ENCODE measurements at places on chromosomes 4 and X.

DNA sequence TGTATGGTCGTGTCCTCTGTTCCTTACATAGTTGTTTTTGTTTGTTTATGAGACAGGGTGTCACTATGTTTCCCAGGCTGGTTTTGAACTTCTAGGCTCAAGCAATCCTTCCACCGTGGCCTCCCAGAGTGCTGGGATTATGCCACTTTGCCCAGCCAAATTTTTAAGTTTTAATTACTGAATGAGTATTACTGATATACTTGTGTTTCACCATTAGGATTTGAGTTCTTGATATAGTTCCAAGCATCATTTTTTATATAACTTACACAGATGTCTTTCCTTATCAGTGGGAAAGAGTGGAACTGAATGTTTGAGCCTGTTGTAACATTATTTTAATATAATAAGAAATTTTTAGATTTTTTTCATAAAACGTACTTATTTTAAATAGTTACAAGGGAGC lies 20.4 kb downstream of the TMEM165 start:
- H3K4me1 ChIP-seq, result peaks cover 1% of the 10 kb centered on the region
- no peak overlapping the region for H3K27ac ChIP-seq
- peaks cover 4% of the 10 kb centered on the region for H3K36me3 ChIP-seq
- no peaks in the 10 kb centered on the region for H3K27me3 ChIP-seq
- DNase-seq, result no peak

DNA sequence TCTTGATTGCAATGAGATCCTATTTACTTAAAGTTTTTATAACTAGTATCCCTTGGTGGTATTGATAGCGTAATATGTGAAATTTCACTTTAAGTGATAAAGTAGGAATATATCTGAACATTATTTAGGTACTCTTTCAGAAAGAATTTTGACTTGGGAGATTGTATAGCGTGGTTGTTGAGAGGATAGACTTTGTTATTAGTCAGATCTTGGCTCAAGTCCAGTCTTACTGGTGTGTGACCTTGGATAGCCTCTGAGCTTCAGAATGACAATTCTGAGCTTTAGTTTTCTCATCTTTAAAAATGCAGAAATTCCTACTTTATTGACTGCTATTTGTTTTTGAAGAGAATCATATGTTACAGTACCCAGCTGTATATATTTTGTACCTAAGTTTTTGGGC lies 32.6 kb downstream of the DCK start:
- H3K27me3 ChIP-seq, result no peaks in the 10 kb centered on the region
- no peak overlapping the region for H3K27ac ChIP-seq
- no peaks in the 10 kb centered on the region for H3K4me1 ChIP-seq

GRCh38 chr4:97468272-97468671 lies 675.0 kb downstream of the STPG2 start:
- no peak overlapping the region for H3K27ac ChIP-seq
- no peak for DNase-seq
- H3K4me3 ChIP-seq, result no peak overlapping the region
- H3K27me3 ChIP-seq, result no peaks in the 10 kb centered on the region
- H3K4me1 ChIP-seq, result no peaks in the 10 kb centered on the region

DNA sequence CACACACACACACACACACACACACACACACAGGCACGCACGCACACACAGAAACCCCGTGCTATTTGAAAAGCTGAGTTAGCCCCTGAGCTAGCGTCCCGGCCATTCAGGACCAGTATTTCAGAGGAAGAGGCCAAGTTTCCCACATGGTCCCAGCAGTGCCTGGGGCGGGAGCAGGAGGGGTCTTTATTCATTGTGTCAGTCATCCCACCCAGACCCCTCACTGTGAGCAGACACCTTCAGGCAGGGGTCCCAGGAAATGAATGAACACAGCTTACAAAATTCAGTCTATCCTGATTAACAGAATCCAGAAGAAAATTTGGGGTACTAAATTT lies 58.1 kb downstream of the ZFYVE28 start:
- H3K27ac ChIP-seq, result no peak overlapping the region
- no peaks in the 10 kb centered on the region for H3K36me3 ChIP-seq
- H3K4me1 ChIP-seq, result no peaks in the 10 kb centered on the region
- H3K27me3 ChIP-seq, result no peaks in the 10 kb centered on the region
- DNase-seq, result no peak

DNA sequence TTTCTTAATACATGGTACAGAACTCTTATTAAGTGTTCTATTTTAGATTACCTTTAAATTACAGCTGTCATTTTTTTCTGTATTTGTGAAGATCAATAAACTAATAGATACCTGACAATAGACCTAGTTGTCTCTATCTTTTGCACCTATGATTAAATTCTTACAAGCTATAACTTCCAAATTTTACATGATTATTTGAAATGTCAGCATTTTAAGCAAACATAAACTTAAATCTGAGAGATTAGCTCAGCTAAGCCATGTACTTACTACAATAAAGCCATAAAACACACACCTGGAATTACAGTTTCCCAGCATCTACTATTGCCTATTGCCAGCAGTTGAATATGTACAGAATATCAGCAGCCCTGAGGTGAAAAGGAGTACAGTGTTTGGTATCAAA lies 118.8 kb downstream of the UGT8 start:
- no peaks in the 10 kb centered on the region for H3K27me3 ChIP-seq
- DNase-seq, result no peak
- H3K27ac ChIP-seq, result no peak overlapping the region
- no peaks in the 10 kb centered on the region for H3K36me3 ChIP-seq

- H3K4me3 ChIP-seq, result peak overlapping the region; percentile 24
- no peaks in the 10 kb centered on the region for H3K36me3 ChIP-seq
- H3K27ac ChIP-seq, result no peak overlapping the region
- H3K4me1 ChIP-seq, result no peaks in the 10 kb centered on the region
These were observed 112.2 kb downstream of the DHX15 start for GRCh38 chr4:24472161-24472510.

DNA sequence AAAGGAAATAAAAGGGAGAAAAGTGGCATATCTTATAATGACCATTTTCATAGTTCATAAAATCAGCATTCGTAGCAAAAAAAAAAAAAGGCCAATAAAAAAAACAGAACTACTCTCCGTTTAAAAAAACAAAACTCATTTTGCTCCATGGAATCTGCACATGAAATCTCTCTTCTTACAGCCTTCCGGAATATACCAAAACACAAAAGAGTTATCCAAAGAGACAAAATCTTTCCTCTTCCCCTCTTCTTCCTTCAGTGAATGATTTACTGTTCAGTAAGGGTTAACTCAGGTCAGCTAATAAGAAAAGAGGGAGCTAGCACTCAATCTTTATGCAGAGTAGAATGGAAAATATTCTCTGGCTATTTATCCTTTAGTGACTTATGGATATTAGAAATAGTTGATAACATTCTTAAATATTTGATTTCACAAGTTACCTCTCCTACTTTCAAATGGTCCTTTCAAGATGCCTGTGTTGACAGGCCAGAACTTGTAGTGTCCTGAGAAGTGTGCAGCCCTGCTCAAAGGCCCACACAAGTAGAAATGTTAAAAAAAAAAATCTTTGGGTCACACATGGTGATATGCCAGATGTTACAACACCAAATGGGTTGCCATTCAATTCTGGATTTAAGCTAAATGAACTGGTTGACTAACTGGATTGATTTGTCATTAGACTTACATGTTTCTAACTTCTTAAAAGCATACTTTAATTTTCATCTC lies 42.1 kb downstream of the PDGFC start:
- no peak overlapping the region for H3K27ac ChIP-seq
- H3K4me3 ChIP-seq, result no peak overlapping the region
- H3K36me3 ChIP-seq, result peaks cover 3% of the 10 kb centered on the region
- DNase-seq, result no peak
- no peaks in the 10 kb centered on the region for H3K27me3 ChIP-seq

DNA sequence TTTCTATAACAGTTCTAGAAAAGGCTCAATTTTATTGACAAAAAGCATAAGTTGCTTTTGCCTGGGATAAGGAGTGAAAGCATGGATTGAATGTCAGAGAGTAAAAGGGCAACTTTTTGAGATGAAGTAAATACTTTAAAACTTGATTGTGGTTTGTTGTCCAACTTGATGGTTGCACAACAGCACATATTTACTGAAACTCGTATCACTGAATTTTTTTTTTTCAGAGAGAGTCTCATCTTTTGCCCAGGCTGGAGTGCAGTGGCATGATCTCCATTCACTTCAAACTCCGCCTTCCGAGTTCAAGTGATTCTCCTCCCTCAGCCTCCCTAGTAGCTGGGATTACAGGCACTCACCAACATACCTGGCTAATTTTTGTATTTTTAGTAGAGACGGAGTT lies 856.8 kb downstream of the SH3BGRL start:
- H3K27ac ChIP-seq, result no peak overlapping the region
- no peak for DNase-seq
- no peak overlapping the region for H3K4me3 ChIP-seq

DNA sequence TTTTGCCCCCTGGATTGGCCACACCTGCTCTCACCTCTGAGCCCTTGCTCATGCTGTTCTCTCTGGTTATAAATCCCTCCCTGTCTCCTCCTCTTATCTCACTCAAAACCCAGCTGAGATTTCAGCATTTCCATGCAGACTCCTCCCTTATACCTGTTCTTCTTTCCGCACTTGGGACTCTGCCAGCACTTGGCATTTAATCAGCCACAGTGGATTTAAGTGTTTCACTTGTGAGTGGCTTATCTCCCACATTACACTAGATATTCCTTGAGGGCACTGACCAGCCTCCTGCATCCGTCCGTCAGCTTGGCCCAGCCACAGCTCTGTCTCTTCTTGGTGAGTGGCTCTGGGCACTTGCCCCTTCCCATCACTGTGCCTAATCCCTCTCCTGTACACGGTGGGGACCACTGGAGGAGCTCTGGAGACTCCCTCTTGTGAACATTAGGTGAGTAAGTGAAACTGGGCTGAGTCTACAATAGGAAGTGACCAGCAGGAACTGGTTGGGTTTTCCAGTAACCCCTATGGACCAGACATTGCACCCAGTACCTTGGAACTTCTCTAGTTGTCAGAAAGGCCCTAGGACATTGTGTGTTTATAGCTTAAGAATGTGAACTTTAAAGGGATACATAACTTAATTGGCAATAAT lies 19.9 kb downstream of the FGFBP1 start:
- no peaks in the 10 kb centered on the region for H3K4me1 ChIP-seq
- H3K36me3 ChIP-seq, result no peaks in the 10 kb centered on the region
- no peak for DNase-seq
- H3K4me3 ChIP-seq, result no peak overlapping the region

DNA sequence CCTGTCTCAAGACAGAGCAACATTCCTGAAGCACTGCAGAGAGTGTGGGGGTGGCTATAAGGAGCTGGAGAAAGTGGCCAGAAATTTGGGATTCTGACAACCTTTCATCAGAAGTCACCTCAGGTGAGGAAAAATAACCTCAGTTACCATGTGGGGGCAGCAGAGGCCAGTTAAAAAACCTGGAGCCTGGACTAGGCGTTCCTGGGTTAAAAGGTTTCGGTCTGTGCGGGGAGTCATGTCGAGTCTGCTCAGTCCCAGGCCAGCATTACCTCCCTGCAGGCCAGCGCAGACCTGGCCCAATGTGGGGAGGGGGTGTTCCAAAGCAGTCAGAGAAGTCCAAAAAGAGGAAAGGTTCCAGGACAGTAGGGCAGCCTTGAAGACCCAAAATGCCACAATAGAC lies 10.9 kb upstream of the NALF2 start:
- H3K4me3 ChIP-seq, result no peak overlapping the region
- no peak overlapping the region for H3K27ac ChIP-seq
- no peaks in the 10 kb centered on the region for H3K4me1 ChIP-seq
- no peak for DNase-seq
- no peaks in the 10 kb centered on the region for H3K27me3 ChIP-seq

- H3K27ac ChIP-seq, result no peak overlapping the region
- H3K36me3 ChIP-seq, result no peaks in the 10 kb centered on the region
- no peak for DNase-seq
- peak overlapping the region; percentile 47 for H3K4me3 ChIP-seq
These were observed 439.6 kb downstream of the INPP4B start for GRCh38 chr4:142406499-142406835.
